ENCODE measurements at places on chromosomes 7 and 10. TPM values are rescaled to one million over a fixed set of nuclear protein-coding genes. Genes with fewer than 3 reads are reported as not detected.

DNA sequence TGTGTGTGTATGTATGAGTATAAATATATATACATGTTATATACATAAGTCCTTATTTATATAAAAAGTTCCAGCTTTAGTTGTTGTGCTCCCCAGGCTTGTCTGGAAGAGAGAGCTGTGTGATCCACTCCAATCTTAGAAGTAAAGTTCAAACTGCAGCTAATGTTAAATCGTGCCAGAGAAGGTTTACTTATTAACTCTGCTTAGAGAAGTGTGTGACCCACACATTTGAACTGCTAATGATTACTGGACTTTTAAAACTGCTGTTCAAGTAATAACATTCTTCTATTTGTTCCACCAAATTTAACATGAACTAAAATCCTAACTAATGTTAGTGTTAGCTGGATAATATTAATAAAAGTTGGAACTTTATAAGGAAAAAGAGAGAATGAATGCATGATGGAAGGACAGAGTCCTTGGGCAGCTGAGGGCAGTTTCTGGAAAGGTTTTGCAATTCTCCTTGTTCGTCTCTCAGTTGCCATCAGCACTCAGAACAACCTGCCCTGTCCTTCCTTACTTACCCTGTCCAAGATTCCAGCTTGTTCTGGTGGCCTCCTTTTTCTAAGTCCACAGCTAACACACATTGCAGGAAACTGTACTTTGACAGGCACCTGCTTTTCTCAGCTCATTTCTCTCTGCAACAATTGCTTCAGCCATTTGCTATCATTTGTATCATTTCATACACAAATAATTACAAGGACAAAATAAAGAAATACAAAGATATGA is 162.6 kb downstream of the FAM107B start:
- peak; percentile 65 for DNase-seq

GRCh38 chr7:122965306-122965705 is 30.2 kb downstream of the TAS2R16 start:
- no peak for DNase-seq

The GPRIN2 gene
- total RNA-seq = 1.1 TPM

The CYP3A4 gene
- total RNA-seq = 1,005 TPM

DNA sequence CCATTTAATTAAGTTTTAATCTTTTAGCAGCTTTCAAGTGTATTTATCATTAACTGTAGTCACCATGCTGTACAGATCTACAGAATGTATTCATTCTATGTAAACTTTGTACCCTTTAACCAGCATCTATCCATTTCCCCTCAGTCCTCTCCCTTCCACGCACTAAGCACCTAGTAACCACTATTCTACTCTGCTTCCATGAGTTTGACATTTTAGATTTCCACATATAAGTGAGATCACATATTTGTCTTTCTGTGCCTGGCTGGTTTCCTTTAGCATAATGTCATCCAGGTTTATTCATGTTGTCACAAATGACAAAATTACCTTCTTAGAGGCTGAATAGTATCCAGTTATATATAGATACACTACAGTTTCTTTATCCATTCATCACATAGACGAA is 79.7 kb downstream of the BTAF1 start:
- DNase-seq = no peak

- DNase-seq = peak; percentile 90
These were observed 2.0 kb downstream of the ANKRD2 start for GRCh38 chr10:97574374-97575126.

The VOPP1 gene
- 20.0 TPM for total RNA-seq

- DNase-seq = peak; percentile 95
These were observed at the start of gene DEPP1 for GRCh38 chr10:44978570-44979280. TSS of gene DEPP1 (minus strand) at chr10:44978809. CDS start at chr10:44978030, 779 bp downstream.

GRCh38 chr10:63114031-63114814 is 18.9 kb upstream of the NRBF2 start:
- DNase-seq = peak; percentile 92

The ZPBP gene
- total RNA-seq = not detected

GRCh38 chr7:95986178-95986764 is 213.9 kb downstream of the DYNC1I1 start:
- DNase-seq = no peak

The OR2A1 gene
- not detected for total RNA-seq

DNA sequence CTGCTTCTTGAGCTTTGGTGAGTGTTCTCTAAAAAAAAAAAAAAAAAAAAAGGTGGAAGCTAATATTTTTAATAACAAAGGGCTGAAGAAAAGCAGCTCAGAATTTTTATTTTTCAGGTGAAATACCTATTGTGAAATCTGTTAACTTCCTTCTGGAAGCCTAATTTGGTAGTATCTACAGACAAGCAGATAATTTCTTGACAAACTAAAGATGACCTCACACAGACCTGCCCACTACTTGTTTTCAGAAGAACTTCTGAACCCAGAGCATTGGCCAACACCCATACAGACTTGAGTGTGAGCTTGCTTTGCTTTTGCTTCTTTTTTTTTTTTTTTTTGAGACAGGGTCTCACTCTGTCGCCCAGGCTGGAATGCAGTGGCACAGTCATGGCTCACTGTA is 31.2 kb downstream of the LRRC4 start:
- no peak for DNase-seq

DNA sequence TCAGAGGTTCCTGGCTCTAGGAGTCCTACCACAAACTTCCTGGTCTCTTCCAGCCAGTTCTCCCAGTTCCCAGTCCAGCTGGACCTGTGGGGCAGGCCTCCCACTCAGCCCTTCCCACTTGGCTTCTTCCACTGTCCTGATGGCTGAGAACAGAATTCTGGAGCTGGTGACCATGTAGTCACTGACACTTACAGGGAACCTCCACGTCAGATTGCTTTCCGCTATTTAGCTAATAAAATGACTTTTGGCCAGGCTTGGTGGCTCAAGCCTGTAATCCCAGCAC is 63.5 kb upstream of the ZRANB1 start:
- DNase-seq = peak; percentile 63

DNA sequence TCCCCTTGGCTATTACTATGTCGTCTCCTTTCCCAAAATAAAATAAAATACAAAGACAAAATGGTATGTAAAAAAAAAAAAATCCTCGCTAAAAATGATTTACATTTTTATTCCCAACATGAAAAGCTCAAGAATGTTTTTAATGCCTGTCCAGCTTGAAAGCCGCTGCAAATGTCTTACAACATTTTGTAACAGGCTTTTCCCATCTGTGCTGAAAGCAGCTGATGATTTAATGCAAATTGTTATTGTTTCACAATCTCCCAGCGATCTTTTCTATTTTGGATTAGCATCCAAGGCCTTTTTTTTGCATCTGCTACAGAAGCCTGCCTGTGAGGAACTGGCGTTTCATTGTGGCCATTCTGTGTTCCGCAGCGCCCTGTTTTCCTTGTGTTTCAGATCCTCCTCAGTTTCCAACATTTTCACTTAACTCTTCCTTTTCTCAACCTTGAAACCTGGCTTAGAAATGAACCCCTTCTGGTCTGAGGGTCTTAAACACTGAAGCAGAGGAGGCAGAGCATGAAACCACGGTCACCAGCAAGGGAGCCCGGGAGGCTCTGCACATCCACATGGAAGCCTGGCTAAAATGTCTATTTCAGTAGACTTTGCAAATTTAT is 712.1 kb downstream of the PARD3 start:
- no peak for DNase-seq

The PAX4 gene
- total RNA-seq = not detected

DNA sequence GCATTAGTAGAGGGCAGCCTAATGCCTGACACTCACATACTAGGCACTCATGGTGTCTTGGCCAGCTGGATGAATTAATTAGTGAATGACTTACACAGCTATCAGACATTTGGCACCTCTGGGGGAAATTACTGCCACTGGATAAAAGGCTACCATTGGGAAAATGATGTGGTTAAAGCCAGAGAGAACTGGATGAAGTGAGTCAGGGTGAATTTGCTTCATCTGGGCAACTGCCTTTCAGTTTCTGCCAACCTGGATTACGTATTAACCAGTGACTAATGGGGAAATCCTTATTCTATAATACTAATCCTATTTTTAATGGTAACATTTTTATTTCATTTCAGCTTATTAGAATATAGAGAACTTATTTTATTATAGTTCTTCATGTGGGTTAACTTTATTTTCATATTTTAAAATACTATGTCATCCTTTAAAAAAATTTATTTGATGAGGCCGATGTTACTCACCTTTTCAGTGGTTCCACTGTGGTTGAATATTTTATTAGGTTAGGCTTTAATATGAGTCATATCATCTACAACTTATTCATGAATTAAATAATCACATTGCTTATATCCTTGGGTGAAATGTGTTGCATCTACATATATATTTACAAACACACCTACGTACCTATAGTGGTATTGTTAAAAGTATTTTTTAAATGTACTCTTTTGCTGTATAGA is 85.6 kb upstream of the CAPZA2 start:
- DNase-seq = no peak

- no peak for DNase-seq
These were observed 813.2 kb upstream of the AUTS2 start for GRCh38 chr7:68785036-68785435.

The ACTR3C gene
- total RNA-seq = 27.6 TPM

- no peak for DNase-seq
These were observed 80.3 kb upstream of the ARID5B start for GRCh38 chr10:61821153-61821552.

DNA sequence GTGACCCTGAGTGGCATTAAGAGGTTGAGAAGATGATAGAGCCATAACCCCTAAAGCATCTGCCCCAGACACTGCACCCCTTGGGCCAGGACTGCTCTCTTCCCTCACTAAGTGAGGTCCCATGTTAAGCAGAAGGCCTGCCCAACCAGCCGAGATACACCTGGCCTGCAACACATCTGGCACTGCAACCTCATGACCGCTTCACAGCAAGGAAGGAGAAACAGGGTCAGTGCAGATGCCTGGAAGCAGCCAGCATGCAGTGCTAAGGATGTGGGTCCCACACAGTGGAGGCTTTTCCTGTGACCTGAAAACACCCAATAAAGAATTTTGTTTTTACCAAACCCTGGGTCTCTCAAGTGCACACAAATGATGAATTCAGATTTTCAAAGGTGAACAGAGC is 7.4 kb downstream of the NOD1 start:
- peak; percentile 38 for DNase-seq

GRCh38 chr10:50596456-50596855 is 27.3 kb downstream of the SGMS1 start:
- no peak for DNase-seq

GRCh38 chr7:57529931-57530330 is 80.0 kb downstream of the ZNF716 start:
- DNase-seq = no peak

DNA sequence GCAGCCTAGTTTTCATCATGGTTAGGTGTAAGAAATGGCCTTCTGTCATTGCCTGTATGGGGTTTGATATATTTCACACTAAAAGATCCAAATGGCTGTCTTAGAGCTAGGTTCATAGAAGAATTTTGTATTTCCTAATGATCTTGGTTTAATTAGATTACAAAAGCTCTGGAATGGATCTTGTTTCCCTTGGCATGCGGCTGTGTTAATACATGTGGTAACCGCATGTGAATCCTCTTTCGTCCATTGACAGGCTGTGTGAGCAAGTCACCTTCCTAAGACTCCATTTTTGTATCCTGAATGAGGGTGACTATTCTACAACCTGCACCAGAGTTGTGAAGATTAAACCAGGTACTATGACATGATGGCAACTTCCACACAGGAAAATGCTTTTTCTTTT is 12.4 kb upstream of the FZD1 start:
- DNase-seq = no peak

GRCh38 chr7:44961844-44962482 is 16.9 kb downstream of the MYO1G start:
- DNase-seq = no peak

DNA sequence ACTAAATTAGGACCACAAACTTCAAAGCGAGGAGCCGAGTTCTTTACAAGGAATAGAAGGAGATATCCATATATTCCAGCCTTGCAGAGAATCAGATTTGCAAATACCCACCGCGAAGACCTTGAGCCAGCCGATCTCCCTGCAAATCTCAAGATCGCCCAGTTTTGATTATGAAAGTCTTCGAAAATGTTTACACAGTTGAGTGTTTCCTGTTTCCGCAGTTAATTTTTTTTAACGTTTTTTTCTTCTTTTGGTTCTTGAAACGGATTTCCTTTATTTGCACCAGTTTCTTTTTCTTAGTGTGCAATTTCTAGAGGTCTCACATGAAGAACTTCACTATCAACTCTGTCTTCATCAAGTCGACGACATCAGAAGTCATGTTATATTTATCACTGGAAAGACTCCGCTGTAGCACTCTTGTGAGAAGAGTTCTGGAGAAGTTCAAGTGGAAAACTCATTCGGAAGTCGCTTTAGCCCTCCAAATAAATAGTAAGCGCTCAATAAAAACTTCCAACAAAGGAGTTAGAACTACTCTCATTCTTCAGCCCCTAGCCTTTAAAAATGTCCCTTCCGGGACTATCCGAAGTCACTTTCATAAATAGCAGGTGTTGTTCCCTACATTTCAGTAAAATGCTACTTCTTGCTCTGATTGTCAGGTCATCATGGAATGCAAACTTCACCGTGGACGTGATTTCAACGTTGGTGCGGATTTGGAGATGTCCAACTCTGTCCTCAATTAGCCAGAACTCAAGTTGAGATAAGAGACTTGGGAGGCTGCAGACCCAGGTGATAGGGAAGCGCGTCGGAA is 11.9 kb upstream of the SPAG6 start:
- no peak for DNase-seq

The TAS2R3 gene
- 0.58 TPM for total RNA-seq

DNA sequence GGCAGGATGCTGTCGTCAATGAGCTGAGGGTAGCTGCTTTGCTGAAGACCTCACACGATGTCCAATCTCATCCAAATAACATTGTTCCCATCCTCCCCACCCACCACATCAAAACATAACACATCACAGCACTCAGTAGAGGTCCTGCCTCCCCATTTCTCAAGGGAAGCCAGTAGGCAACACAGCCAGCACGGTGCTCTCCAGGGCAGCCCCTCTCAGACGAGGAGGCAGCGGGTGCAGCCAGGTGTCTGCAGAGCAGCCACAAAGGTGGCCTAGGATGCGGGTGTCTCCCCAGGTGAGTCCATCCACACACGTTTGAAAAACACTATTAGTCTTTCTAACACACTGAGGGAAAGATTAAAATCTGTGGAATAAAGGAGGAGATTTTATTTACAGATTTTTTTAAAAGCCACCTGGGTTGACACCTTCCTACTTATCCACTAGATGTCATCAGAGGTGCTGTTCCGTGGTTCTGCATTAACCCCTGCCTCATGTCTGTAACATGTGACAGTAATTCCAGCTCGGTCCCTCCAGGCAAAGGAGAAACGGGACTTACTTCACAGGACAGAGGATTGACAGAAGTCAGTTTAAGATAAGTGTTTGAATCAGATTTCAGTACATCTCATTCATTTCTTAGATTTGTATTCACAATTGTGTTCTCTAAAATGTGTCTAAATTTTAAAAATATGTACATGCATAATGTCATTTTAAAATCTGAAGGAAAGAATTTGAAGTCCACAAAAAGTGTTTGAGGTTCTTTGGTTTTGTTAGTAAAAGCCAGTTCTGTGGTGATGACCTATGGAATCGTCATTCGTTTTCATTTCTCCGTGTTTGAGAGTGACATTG is 68.0 kb downstream of the LANCL2 start:
- no peak for DNase-seq

GRCh38 chr7:127905491-127906330 is 125.5 kb downstream of the LRRC4 start:
- no peak for DNase-seq
